ENCODE measurements at places on chromosomes 2 and 18.

- DNase-seq: no peak
Measured at GRCh38 chr2:207258263-207258991, 92.7 kb upstream of the KLF7 start.

DNA sequence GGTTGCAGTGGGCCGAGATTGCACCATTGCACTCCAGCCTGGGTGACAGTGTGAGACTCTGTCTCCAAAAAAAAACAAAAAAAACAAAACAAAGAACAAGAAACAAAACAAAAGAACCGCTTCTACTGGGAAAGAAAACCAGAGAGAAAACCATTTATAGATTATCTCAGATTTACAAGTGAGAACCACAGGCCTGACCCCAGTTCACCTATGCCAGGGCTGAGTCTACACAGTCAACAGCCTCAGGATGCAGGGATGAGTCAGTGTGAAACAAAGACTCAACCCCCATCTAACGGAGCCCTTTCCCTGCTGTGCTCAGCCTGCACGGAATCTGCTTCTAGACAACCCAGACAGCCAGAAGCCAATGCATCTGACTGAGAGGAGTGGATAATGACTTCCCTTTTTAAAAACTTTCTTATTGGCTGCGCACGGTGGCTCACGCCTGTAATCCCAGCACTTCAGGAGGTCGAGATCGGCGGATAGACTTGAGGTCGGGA lies 25.5 kb upstream of the YWHAQ start:
- peak; percentile 60 for DNase-seq

DNA sequence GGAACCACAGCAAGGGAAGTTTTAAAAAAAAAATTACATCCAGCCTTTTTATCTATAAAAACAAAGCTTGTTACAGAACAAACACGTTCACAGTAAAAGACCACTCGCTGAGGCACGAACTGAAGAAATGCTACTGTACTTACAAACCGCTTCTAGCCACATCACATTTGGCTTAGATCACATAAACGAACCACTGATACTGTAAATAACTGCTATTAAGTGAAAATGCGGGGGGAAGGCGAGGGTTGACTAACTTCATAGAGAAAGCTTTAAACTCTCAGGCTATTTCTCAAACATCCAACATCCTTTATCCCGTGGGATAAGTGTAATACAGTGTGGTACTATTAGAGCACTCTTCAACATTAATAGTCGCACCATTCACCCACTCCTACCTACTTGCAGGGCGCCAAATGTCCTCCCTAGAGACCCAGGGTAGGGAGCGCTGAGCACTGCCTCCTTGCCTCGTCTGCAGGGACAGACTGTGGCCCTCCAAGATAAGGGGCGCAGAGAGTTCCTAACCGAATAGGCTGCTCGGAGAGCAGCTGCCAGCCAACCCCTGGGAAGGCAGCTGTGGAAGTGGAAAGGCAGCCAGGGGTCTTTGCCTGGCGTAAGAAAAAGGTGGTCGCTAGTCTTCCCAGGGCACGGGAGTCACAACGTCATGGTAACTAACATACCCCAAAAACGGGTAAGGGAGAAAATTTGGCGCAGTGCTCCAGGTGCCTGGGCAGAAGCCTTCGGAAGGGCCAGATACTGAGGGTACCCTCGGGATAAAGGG lies 854 bp downstream of the GPR155 start:
- DNase-seq: peak; percentile 9

GRCh38 chr2:12718711-12719399 lies 2.1 kb downstream of the TRIB2 start:
- peak; percentile 36 for DNase-seq

DNA sequence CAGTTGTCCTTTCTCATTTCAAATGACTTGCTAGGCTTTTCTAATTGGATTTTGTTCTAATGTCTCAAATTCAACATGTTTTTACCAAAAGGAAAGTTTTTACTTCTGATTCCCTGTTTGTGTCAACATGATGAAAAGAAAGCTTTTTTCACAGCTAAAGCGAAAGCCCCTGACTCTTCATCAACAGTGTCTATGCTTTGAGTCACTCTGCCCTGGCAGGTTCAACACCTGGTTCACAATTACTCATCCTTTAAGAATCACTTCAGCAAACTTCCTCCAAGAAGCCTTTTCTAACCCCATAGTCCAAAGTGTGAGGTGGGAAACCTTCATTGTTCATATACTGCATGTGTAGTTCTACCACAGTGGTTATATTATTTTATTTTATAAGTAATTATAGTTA lies 7.6 kb upstream of the DSG2 start:
- DNase-seq: no peak

DNA sequence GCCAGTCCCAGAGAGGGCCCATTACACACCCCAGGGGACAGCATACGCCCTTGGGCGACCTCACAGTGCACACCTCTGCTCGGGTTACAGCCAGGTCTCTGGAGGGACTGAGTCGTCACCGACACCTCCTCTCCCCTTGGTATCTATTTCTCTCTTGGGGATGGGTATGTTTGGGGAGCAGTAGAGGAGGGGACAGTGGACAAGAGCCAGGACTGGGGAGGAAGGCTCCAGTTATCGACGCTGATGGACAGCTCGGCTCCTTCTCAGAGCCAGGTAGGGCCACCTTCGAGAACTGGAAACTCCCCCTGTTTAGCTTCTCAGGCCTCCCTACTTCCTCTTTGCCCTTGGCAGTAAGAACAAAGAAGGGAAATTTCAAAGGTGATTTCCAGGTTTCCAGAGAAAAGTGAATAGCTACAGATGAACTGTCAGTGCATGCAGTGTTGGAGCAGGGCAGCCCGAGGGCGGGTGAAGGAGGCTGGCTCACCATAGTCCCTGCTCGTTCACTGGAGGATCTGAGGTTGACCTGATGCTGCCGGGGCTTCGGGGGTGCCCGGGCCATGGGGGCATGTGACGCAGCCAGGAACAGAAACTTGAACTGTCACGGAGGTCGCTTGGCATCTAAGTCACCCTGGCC lies 4.4 kb upstream of the SEMA4C start:
- DNase-seq: no peak

DNA sequence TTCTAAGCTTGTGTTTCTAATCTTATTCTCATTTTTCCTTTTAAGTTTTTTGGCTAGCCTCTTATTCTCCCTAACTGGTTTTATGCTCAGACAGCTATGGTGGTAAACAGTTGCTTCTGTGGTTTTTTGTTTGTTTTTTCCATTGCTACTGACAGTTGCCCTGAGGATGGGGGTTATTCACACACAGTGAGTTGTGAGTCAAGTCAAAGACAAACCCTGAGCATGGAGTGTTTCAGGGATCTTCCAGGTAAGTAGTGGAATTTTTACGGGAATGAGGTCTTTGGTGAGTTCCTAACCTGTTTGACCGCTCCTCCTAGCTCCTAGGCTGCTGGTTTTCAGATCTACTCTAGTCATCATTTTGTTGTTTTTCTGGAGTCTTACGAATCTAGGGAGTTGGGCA lies 162.8 kb downstream of the ZNF407 start:
- no peak for DNase-seq

DNA sequence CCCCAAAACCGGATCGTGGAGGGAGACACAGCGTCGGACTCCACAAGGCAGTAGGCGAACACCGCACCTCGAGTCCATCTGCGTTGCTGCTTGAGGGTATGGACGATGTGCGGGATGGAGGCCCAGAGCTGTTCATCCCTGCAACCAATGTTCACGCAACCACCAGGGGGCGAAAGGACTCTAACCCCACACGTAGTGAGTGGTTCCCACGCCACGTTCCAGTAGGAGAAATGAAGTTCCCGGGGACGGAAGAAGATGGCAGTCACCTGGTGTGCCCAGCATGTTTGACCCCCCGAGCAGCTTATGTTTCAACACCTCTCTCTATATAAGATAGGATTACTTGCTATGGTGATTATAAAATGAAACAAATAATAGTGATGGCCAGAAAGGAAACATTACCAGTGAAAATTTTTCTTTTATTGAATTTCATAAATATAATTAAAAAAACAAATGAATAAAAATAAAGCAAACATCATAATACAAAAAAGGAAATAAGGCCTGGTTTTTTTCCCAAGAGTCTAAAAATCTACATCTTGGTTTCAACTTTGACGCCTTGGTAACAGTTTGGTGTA lies 184.3 kb downstream of the SH3BP4 start:
- peak; percentile 2 for DNase-seq

- no peak for DNase-seq
Measured at GRCh38 chr2:109594246-109594885, 19.4 kb downstream of the SEPTIN10 start.

- DNase-seq: no peak
Measured at GRCh38 chr2:109318150-109318948, 189.3 kb downstream of the SH3RF3 start.

DNA sequence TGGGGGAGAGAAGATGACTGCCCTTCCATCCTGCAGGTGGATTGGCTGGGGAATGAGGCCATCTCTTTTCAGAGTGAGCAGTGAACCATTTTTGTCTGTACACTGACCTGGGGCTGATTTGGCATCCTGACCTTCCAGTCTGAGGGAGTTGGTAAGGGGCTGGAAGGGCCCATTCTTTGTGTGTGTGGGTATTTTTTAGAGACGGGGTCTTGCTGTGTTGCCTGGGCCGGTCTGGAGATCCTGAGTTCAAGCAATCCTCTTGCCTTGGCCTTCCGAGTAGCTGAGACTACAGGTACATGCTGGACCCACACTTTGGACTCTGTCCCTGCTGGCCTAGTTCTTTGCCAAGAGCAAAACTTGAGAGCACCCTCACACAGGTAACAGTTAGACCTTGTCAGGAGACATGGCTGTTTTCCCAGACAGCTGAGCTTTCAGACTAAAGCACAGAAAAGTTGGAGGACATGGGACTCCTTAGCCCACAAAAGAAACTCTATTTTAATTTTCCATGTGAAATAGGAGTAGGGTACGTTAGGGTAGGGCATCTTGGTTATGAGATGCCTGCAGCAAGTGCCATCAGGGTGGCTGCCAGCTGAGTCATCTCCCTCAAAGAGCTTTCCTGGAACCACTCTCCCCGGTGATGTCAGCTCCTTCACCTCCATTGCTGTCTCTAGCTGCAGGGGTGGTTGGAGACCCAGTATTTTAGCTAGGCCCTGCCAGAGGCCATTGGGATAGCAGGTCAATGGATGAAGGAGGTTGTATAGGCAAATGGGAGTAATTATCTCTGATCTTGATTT lies 60.7 kb downstream of the DGKD start:
- DNase-seq: no peak

GRCh38 chr2:7097353-7097895 lies 180.2 kb downstream of the RNF144A start:
- peak; percentile 60 for DNase-seq

- no peak for DNase-seq
Measured at GRCh38 chr2:112606547-112606946, 22.1 kb downstream of the CHCHD5 start.

GRCh38 chr18:73839441-73839840 lies 308.2 kb downstream of the FBXO15 start:
- DNase-seq: no peak

DNA sequence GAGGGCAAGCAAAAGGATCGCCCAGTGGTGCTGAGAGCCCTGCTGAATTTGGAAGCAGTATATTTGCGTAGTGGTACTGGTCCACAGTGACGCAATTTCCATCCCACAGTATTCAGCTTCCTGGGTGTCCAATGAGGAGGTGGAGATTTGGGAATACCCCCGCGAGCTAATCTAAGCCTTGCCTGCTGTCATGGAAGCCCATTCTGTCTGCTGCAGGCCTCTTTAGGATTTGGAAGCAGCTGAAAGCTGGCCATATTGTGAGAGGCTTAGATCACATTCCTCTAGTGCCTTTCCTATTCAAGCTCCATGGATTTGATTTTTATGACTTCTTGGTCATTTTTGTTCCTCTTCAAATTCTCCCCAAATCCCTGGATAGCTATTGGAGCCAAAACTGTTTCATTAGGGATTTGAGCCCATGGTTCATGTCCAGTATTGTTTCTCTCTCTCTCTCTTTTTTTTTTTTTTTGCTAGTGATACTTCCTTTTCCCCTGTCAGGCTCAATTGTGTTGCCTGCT lies 22.3 kb upstream of the DYNC2LI1 start:
- no peak for DNase-seq

Data from activated T-helper 9 cell treated with anti-CD3 and anti-CD28 coated beads, Interleukin-2, amount 50 U/mL, for 16 hours (primary cell).